ENCODE measurements at places on chromosomes 16 and 17.

DNA sequence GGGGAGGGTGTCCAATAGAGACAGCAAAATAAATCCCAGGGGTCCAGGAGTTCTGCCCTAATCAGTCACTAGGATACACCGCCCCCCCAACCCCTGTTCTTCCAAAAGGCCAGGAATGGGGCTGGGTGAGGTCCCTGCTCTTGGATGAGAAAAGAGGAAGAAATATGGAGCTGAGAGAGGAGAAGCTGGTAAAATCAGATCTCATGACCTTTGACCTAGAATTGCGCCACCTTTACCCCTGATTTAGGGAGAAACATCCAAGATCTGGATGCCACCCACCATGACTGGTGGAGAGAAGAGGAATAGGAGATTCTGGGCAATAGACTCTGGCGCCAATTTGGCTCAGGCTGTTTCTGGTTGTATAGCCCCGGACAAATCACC lies 707 bp upstream of the CACNB1 start:
- DNase-seq: no peak

DNA sequence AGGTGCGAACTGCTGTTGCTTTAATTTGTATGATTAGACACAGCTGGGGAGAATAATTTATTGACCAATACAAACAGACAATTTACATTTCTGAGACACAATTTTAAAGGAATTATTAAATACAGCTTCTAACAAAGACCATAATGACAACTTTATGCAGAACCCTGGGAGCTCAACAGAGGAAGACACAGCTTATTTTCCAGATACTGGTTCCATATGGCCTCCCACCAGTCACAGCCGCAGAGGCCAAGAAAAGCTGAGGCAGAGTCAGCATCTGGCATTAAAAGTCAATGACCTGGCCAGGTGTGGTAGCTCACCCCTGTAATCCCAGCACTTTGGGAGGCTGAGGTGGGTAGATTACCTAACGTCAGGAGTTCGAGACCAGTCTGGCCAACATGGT lies 66.1 kb upstream of the BCAR1 start:
- DNase-seq: no peak

DNA sequence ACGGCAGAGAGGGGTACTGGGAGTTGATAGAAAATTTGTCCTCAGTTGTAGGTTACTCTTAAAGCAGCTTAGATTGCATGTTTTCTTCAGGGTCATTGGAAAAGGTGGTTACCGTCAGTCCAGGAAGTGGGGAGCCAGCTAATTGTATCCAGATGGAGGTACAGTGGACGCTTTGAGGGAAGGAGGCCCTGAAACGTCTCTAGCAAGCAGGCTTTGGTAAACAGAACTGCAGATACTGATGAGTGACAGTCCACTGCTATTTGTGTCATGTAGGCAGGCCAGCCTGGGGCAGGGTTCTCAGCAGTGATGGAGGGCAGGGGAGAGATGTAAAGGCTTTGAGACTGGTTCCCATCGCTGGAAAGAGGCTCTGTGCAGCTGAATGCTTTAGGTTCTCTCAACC lies 30.2 kb upstream of the ST6GALNAC1 start:
- DNase-seq: no peak

- DNase-seq: peak; percentile 65
These were observed 22.4 kb downstream of the KDM8 start for GRCh38 chr16:27225536-27226360.

DNA sequence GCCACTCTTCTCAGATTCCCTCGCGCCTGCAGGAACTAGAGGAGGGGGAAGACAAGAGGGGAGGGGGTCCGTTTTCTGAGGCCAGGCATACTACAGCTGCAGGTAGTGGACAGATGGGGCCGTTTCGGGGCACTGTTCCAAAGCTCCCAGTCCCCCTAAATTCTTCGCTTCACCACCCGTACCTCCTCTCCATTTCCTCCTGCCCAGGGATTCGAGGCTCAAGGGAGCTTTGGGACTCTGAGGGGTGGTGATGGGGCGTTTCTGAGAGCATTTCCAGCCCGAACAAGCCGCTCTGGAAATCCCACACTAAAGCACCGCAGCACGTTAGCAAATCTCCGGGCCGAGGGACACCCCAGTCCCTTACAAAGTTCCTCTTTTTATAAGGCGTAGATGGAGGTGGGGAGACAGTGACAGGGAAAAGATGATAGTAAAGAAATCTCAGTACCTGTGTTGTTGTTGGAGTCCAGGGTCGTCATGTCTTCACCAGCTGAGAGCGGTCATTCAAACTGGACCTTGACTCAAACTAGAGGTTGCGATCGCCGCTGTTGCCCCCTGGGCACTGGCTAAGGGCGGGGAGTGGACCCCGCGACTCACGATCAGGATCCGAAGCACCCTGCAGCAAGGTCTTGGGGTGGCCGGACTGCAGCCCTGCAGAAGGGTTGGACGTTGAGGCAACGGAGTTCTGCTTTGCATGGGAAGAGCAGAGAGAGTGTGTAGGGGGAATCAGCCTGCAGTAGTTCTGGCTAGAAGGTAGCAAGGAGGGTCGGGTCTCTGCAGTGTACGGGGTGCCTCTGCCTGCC lies 570 bp downstream of the NR1D1 start:
- DNase-seq: no peak

- peak; percentile 86 for DNase-seq
These were observed 21.4 kb downstream of the QPRT start for GRCh38 chr16:29700253-29700987.

GRCh38 chr17:41917679-41918313 lies 955 bp downstream of the ACLY start:
- peak; percentile 71 for DNase-seq

DNA sequence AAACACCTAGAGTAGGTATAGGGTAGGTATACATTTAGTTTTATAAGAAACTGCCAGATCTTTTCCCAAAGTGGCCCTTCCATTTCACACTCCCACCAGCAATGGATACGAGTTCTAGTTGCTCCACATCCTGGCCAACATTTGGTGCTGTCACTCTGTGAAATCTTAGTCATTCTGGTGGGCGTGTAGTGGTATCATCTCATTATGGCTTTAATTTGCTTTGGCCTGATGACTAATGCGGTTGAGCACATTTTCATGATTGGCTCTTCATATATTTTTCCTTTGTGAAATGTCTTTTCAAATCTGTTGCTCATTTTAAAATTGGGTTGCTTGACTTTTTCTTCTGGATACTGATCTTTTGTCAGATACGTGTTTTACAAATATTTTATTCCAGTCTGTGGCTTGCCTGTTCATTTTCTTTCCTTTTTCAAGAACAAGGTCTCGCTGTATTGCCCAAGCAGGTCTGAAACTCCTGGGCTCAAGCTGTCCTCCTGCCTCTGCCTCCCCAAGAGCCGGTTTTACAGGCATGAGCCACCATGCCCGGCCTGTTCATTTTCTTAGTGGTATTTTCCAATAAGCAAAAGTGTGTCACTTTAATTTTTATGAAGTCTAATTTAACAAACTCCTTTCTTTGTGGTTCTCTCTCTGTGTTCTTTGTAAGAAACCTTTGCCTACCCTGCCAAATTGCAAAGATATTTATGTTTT lies 192.4 kb downstream of the SEC14L1 start:
- no peak for DNase-seq

DNA sequence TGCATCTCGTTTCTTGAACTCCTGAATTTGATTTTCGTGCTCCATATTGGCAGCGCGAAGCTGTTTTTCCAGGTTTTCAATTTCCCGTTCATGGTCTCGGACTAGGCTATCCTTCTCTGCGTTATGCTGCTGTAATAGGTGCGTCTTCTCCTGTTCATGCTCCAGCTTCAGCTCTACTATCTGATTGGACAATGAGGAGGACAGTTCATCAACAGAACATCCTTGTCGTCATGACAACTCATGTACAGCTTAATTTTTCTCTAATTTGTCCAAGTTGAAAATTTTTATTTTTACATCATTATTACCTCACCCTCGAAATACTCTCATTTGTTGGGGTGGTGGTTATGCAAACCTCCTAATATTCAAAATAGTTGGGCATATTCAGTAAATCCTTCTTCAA lies 289.8 kb downstream of the CEP112 start:
- DNase-seq: no peak

GRCh38 chr17:45296003-45296832 lies 20.6 kb downstream of the MAP3K14 start:
- peak; percentile 68 for DNase-seq

DNA sequence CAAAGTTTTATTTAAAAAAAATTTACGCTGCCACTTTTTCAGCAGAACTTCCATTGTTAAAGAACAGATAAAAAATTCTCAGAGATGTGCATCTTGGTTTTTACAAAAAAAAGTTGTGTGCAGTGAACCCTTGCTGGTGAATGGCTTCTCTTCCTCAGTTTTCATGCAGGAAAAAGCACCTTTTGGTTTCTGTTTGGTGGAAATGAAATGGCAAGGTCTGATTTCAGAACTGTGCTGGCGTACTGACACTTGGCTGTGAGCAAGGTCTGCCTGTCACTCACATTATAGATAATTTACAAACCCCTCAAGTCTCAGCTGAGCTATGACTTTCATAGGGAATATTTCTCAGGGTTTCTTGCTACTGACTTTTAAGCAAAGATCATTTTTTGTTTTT lies 5.7 kb upstream of the SALL1 start:
- no peak for DNase-seq

GRCh38 chr16:74922150-74923138 lies 62.5 kb downstream of the WDR59 start:
- no peak for DNase-seq

- DNase-seq: no peak
These were observed 665 bp upstream of the AKAP1 start for GRCh38 chr17:57084361-57084801.

DNA sequence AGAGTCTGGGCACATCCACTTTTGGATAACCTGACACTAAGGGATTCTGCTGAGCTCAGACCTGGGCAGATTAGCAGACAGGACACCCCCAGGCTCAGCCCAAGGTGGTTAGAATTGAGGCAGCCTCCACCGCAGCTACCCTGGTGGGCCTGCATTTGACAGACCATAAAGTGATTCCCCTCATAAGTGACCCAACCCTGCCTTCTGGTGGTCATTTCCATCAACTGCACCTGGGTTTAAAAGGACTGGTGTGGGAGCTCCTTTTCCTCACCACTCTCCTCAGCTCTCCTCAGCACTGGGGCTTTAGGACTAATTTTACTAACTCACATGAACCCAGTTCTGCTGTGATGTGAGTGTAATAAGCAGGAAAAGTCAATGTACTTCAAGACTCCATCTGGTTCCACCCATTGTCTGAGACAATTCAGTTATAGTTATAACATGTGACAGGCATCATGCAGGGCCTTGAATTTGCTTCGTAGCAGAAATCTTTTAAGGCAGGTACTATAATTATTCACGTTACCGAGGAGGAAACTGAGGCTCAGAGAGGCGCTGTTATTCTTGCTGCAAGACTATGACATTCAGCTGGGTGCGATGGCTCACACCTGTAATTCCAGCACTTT lies 42.5 kb downstream of the MYH3 start:
- DNase-seq: peak; percentile 36

DNA sequence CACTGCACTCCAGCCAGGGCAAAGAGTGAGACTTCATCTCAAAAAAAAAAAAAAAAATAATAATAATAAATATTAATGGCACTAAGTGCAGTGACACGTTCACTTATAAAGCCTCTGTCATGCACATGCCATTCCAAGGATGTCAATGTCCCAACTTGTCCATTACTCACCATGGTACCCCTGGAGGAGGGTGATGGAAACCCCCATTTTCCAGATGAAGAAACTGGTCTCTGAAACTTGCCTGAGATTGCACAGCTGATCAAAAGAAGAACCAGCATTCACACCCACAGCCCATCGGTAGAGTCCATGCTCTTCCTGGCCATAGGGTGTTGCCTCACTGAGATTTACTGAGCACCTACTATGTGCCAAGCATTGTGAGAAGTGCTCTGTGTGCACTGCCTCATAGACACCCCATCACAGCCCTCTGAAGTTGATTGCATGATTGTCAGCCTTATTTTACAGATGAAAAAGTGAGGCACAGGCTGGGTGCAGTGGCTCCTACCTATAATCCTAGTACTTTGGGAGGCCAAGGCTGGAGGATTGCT lies 123.7 kb downstream of the ABCC1 start:
- DNase-seq: no peak

- peak; percentile 44 for DNase-seq
These were observed 17.2 kb downstream of the C16orf86 start for GRCh38 chr16:67683767-67684166.

- DNase-seq: peak; percentile 86
These were observed 12.8 kb downstream of the CDH16 start for GRCh38 chr16:66905633-66906539.

DNA sequence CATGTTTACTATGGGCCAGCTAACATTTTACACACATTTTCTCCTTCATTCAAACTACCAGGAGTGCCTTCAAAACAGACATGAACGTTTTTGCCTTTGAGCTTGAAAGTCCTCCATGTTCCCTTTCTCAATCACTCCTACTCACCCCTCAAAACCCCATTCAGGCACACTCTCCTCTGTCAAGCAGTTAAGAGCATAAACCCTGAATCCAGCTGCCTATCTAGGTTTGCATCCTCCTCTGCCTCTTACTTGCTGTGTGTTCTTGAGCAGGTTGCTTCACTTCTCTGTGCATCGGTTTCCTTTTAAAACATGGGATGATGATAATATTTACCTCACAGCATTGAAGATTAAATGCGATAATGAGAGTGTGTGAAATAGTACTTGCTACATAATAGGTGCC lies 215.3 kb downstream of the HAPSTR1 start:
- no peak for DNase-seq

DNA sequence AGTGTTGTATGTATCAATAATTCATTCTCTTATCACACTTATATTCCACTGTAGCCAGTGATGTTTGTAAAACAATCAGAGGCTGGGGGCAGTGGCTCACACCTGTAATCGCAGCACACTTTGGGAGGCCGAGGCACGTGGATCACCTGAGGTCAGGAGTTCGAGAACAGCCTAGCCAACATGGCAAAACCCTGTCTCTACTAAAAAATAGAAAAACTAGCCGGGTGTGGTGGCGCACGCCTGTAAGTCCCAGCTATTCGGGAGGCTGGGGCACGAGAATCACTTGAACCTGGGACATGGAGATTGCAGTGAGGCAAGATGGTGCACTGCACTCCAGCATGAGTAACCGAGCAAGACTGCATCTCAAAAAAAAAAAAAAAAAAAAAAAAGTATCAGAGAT lies 217.0 kb downstream of the CPPED1 start:
- DNase-seq: no peak

GRCh38 chr16:61332461-61332860 lies 703.8 kb downstream of the CDH8 start:
- DNase-seq: no peak

DNA sequence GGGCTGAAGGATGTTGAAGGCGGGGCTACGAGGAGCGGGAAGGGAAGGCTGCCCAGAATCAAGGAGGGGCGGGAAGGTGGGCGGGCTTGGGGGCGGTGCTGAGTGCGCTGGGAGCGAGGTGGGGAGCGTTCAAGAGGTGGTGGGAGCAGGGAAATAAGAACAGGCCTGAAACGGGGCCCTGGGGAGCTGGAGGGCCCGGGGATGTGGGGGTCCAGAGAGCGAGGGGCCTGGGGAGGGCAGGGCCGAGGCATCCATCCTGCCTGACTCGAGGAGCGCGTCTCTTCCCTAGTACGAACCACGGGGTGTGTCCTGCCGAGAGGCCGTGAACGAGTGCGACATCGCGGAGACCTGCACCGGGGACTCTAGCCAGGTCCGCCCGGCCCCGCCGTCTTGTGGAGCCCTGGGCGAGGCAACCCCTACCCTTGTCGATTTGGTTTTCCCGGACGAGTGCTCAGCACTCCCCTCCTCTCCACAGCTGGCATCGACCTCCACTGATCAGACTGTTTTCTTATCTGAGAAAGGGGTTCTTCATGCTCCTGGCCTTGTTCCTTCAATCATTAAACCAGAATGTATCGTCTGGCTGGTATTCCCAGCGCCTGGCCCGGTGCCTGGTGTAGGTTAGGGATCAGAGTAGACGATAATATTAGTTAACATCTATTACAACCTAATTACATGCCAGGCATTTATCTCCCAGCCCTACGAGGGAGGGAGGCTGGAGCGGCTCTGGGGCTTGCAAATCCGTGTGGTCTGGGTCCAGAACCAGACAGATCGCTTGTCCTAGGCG lies 17.2 kb downstream of the ADAM11 start:
- DNase-seq: no peak
